ENCODE measurements at places on chromosomes 16 and 17.

DNA sequence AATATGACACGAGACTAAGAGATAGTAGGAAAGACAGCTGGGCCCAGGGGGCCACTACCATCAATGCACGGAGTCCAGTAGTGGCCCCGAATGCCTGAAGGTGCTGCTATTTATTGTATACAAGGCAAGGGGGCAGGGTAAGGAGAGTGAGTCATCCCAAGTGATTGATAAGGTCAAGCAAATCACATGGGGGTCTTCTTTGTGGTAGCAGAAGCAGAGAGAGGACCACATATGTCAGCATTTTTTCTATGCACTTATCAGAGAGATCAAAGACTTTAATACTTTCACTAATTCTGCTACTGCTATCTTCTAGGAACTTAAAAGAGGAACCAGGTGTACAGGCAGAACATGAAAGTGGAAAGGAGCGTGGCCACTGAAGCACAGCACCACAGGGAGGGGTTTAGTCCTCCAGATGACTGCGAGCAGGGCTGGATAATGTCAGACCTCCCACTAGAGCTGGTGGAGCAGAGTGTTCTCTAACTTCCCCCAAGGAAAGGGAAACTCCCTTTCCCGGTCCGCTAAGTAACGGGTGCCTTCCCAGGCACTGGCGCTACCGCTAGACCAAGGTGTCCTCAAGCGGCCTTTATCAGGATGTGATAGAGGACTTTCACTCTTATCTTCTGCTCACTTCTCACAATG, 26.4 kb upstream of the ARL4D start:
- peak; percentile 85 for DNase-seq

DNA sequence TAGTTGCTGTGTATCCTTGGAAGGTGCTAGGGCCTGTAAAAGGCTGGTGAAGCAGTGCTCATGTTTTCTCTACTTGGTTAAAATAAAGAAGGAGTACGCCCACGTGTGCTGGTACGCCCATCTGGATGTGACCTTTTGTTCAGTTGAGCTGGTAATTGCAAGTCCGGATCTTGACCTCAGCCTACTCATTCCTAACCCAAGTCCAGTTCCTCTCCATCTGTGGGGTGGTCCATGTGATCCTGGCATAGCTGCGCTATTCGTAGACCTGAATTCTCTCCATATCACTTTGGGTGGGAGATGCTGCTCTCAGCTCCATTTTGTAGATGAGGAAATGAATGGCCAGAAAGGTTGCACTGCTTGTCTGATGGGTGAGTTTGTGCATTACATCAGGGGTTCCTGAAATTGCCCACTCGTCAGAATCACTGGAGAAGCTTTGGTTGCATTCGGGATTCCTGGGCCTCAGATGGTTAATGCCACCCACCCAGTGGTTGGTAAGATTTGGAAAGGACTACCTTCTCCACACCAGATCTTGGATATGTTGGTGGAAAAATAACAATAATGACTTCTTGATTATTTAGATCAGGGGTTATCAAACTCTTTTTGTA, 328.8 kb downstream of the CPPED1 start:
- no peak for DNase-seq

DNA sequence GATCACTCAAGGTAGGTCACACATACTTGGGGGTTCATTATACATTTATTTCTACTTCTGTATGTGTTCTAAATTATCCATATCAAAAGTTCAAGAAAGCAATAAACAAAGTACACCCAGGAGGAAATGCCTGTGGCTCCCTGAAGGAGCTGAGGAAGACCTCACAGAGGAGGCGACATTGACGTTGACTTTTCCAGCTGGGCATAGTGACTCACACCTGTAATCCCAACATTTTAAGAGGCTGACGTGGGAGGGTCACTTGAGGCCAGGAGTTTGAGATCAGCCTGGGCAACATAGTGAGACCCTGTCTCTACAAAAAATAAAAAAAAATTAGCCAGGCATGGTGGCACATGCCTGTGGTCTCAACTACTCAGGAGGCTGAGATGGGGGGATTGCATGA, 16.3 kb downstream of the ITGAD start:
- DNase-seq = no peak

- DNase-seq = no peak
These were observed 72.1 kb downstream of the MGAT5B start for GRCh38 chr17:76940295-76940694.

DNA sequence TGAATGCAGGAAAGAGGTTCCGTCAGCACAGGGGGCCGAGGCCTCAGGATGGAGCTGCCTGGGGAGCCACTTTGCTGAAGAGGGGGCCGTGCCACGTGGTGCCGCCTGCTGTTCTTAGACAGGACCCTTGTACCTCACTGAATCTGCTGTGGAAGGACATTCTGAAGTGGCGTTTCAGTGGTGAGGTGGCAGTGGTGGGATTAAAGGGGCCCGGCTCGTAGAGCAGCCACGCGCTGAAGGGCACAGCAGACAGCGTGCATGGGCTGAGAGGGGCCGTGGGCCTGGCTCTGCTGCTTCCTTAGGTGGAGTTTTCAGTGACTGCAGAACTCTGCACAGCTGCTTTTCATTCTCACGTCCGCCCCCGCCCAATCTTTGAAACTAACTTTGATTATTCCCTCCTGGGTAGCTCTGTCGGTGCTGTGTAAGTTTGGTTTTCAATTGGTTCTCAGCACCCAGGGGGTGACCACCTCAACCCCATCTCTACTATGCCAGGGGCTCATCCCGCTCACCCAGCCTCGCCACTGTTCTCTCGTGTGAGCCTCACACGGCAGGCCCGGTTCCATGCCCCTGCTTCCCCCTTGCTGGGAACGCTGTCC, 70.3 kb downstream of the SEC14L1 start:
- no peak for DNase-seq

GRCh38 chr16:7450440-7450839, 117.8 kb downstream of the RBFOX1 start:
- DNase-seq = no peak

DNA sequence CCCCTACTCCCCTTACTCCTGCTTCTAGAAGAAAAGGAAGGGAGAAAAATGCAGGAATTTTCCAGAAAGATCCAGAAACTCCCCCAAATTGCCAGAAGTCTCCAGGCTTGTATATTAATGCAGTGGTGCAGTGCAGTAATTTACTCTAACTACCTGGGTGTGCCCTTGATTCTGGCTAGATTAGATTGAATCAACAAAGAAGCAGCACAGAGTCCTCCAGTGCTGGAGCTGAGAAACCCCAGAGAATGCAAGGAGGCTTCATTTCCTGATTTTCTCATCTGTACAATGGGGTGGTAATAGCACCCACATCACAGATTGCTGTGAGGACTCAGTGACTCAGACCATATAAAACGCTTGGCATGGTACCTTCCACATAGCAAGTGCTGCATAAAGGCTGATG, 247.3 kb upstream of the RPL38 start:
- no peak for DNase-seq

GRCh38 chr17:27824176-27824715, 23.9 kb upstream of the NOS2 start:
- DNase-seq = no peak

DNA sequence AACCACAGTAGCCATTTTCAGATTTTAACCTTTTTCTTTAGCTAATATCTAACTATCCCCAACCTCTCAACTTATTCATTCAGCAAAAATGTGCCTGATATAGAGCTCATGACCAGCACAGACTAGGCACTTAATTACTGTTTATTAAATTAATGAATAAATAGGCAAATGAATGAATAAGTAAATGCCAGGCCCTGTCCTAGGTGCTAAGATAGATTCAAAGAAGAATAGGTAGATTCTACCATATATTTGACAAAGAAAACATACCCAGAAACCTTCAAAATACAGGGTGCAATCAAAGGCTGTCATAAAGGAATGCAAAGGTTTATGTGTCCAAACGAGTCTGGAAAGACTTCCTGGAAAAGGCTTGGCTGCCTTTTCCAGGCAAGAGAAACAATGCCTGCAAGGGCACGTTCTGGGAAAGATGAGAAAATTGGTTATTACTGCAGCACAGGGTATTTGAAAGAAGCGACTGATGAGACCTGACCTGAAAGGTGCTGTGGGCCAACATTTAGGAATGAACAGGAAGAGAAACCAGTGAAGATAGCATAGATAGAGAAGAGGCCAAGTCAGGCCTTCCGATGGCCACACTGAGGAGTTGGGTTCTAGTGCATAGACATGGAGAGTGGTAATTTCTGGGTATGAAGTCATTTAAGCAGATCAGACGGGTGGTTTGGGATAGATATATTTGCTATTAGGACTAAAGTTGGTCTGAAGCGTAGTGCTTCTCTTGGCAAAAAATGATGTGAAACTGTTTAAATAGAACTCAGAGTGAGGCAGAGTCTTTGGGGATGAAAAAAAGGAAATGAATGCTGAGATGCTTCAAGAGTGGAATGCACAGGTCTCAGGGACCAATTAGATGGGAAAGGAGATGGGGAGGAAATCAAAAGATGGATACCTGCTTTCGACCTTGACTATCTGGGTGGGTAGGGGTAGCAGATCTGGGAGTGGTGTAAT, 11.4 kb upstream of the CCL2 start:
- peak; percentile 15 for DNase-seq

DNA sequence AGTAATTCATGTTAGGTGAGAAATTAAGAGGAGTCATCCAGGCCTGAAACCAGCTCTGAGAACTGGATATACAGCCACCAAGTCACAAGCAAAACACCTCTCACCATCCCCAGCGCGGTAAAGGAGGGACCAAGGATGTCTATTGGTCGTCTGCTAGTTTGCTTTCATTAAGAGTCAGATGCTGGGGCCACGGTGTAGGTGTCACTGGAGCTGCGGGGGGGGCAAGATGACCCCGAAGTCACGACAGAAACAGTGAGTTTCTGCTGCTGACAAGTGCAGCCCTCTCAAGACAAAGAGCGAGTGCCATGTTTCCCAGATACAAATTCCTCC, 790 bp downstream of the NCBP3 start:
- no peak for DNase-seq

- no peak for DNase-seq
These were observed at the start of gene HBM for GRCh38 chr16:165539-166374. Gene HBM, plus strand, starts transcription at chr16:165978. Its CDS starts 20 bp downstream, at chr16:165998.

GRCh38 chr16:24970708-24971107, 44.5 kb downstream of the ARHGAP17 start:
- no peak for DNase-seq

- DNase-seq = no peak
These were observed 281.3 kb upstream of the TNRC6C start for GRCh38 chr17:77677211-77677610.

DNA sequence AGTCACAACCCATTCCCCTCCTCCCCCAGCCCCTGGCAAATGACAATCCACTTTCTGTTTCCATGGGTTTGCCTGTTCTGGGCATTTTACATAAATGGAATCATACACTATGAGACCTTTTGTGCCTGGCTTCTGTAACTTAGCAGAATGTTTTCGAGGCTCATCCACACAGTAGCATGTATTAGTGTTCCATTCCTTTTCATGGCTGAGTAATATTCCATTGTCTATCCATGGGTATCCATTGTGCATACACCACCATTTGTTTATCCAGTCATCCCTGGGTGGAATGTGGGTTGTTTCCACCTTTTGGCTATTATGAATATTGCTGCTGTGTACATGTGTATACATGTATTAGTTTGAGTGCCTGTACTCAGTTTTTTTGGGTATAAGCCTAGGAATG, 33.7 kb upstream of the RCVRN start:
- no peak for DNase-seq

DNA sequence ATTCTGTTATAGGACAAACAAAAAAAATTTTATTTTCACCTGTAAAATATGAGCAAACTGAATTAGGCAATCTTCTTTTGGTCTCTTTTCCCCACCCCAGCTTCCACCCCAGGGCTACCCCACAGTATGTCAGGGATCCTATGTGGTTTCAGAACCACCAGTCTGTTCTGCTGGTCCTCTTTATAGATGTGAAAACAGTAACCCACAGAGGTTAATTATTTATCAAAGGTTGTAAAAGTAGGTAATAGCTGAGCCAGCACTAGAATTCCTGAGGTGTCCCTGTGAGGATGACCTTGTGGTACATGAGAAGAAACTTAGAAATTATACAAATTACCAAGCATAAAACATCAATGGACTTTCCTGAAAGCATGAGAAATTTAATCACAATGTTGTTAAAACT, 428.7 kb downstream of the CNTNAP4 start:
- no peak for DNase-seq

DNA sequence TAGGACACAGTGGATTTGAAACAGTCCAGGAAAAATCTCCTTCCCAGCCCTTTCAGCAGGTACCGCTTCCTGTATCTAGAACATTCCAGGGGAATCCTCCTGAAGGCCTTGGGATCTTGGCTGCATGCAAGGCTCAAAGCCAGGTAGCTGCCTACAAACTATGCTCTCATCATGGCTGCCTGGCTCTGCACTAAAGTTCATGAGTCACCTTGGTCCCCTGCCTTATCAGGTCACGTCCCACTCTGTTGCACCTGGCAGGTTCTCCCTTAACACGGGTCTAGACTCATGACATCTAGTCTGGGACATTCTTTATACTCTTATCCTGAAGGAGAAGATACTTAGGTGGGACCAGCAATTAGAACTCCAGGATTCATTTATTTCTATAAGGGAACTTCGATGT, 15.8 kb downstream of the FA2H start:
- no peak for DNase-seq

- DNase-seq = no peak
These were observed 187.2 kb downstream of the FOXL1 start for GRCh38 chr16:86765389-86766026.

DNA sequence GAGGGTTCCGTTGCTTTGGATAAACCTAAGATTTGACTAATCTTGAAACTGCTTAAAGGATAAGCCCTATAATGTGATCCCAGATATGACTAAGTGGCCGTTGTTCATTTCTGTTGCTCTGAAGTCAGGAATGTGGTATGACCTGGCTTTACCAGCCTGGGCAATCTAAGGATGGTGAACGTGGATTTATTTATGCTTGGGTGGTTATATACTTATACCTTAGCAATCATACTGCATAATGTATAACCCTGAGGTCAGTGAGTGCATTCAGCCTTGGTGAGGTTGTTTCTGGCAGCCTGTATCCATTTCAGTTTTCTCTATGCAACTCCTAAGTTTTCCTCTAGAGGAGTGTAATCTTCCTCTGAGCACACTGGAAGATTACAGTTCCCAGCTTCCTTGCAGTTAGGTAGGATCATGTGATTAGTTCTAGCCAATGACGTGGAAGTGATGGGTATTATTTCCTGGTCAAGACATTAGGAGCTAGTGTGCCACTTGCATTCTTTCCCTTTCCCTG, 41.9 kb downstream of the FTO start:
- no peak for DNase-seq

- DNase-seq = no peak
These were observed at the start of gene FBXL16 for GRCh38 chr16:705431-706188. Gene FBXL16, minus strand, starts transcription at chr16:705801. Its CDS starts 8,396 bp downstream, at chr16:697405.

- DNase-seq = no peak
These were observed 44.3 kb upstream of the CPNE2 start for GRCh38 chr16:57048095-57048494.

DNA sequence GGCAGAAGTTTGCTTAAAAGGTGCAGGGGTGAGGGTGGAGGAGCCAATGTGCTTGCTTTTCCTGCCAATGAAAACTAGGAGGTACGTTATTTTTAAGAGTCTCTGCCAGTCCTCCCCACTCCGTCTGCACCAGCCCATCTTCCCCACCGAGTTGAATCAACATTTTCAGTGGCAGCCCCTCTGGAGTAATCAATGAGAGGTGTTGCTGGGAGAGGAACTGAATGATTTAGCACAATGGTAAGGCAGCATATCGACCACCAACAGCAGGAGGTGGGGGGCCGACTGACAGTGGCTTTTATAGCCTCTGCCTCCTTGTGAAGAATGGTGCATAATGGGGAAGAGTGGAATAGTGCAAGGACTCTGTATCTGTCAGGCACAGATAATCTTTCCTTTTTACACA, 1465.0 kb upstream of the GOT2 start:
- no peak for DNase-seq

GRCh38 chr17:82767041-82767754, 15.3 kb downstream of the TBCD start:
- DNase-seq = peak; percentile 17

Measured in naive B cell (primary cell).